Hepatocyte (in vitro differentiated cells): ENCODE measurements at places on chromosomes 13 and 19. TPM values are rescaled to one million over a fixed set of nuclear protein-coding genes. Genes with fewer than 3 reads are reported as not detected.
A peak's percentile ranks its signal among the peaks of the same experiment; 100 is the strongest.

Gene USHBP1
- 0.98 and 1.2 TPM in 2 replicates for polyA plus RNA-seq

DNA sequence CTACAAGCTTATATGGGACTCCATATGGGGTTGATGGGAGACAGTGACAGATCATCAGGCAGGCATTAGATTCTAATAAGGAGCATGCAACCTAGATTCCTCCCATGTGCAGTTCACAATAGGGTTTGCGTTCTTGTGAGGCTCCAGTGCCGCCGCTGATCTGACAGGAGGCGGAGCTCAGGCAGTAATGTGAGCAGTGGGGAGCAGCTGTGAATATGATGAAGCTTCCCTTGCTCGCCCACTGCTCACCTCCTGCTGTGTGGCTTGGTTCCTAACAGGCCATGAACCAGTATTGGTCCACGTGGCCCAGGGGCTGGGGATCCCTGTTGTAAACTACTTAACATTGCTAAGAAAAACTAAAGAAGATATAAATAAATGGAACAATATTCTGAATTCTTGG, 378.4 kb downstream of the KCNRG start:
- DNase-seq: no peak
- no peaks in the 10 kb centered on the region for H3K4me1 ChIP-seq
- H3K27ac ChIP-seq: no peak overlapping the region
- no peak overlapping the region for H3K4me3 ChIP-seq
- no peaks in the 10 kb centered on the region for H3K27me3 ChIP-seq
- no peaks in the 10 kb centered on the region for H3K36me3 ChIP-seq

GRCh38 chr13:98997738-98998641, 20.1 kb upstream of the DOCK9 start:
- H3K36me3 ChIP-seq: no peaks in the 10 kb centered on the region
- H3K4me1 ChIP-seq: no peaks in the 10 kb centered on the region
- H3K27ac ChIP-seq: no peak overlapping the region
- H3K27me3 ChIP-seq: no peaks in the 10 kb centered on the region
- no peak for DNase-seq

Gene ZNF506
- polyA plus RNA-seq: 9.9 and 16.4 TPM in 2 replicates

DNA sequence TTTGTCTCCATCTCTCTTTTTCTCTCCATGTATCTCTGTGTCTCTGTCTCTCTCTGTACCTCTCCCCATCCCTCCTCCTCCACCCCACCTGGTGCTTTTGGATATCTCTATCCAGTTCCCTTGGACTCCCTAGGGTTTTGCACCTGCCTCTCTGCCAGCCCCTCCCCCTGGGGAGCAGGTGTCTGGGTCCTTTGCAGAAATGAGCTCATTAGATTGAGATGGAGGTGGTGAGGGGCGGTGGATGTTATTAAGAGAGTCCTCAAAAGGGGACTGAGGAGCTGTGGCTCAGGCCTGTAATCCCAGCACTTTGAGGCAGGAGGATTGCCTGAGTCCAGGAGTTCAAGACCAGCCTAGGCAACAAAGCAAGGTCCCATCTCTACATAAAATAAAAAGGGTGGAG, 2.1 kb downstream of the KCNN4 start:
- H3K4me3 ChIP-seq: no peak overlapping the region
- no peak for DNase-seq
- H3K4me1 ChIP-seq: peaks cover 15% of the 10 kb centered on the region
- H3K27ac ChIP-seq: no peak overlapping the region

Gene RASL11A
- 4.5 and 6.3 TPM in 2 replicates for polyA plus RNA-seq

DNA sequence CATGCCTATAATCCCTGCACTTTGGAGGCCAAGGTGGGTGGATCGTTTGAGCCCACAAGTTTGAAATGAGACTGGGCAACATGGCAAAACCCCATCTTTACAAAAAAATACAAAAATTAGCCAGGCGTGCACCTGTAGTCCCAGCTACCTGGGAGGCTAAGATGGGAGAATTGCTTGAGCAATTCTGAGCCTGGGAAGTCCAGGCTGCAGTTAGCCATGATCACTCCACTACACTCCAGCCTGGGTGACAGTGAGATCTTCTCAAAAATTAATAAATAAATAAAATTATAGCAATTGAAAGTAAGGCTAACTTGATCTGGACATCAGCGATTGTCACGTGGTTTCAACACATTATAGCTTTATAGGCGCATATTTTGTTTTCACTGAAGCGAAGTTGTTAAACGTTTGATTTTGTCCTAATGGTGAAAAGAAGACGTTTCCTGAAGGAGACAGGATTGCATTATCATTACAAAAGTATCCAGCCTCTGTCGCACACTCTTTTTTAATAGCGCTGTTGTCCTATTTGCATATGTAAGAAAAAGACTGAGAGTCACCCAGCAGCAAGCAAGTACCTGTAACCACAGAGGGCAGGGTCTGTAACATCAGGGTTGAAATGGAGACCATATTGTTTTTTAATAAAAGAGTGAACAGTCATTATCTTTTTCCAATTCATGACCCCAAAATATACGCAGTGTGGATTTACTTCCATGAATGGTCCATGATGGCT, 335.7 kb downstream of the DCT start:
- no peak for DNase-seq
- H3K36me3 ChIP-seq: no peaks in the 10 kb centered on the region
- peaks cover 6% of the 10 kb centered on the region for H3K4me1 ChIP-seq
- H3K27me3 ChIP-seq: no peaks in the 10 kb centered on the region
- H3K4me3 ChIP-seq: no peak overlapping the region
- H3K27ac ChIP-seq: no peak overlapping the region

DNA sequence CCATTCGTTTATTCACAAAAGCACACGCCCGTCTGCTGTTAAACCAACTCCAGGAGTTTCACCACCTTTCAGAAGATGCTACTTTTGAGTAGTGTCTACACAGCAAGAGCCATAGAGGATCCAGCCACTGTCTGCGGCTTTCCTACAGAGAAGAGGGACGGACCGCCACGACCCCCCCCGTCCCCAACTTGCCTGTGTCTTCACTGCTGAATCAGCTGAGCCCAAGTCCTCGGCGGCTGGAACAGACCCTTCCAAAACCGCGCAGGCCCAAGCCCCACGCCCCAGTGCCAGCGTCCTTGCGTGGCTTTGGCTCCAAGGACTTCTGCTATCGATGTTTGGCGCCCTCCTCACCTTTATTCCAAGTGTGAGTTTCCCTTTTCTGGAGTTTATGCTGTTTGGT, 65.1 kb downstream of the SPACA7 start:
- H3K27me3 ChIP-seq: peaks cover 12% of the 10 kb centered on the region
- H3K4me3 ChIP-seq: no peak overlapping the region
- DNase-seq: no peak
- no peaks in the 10 kb centered on the region for H3K4me1 ChIP-seq
- no peaks in the 10 kb centered on the region for H3K36me3 ChIP-seq

DNA sequence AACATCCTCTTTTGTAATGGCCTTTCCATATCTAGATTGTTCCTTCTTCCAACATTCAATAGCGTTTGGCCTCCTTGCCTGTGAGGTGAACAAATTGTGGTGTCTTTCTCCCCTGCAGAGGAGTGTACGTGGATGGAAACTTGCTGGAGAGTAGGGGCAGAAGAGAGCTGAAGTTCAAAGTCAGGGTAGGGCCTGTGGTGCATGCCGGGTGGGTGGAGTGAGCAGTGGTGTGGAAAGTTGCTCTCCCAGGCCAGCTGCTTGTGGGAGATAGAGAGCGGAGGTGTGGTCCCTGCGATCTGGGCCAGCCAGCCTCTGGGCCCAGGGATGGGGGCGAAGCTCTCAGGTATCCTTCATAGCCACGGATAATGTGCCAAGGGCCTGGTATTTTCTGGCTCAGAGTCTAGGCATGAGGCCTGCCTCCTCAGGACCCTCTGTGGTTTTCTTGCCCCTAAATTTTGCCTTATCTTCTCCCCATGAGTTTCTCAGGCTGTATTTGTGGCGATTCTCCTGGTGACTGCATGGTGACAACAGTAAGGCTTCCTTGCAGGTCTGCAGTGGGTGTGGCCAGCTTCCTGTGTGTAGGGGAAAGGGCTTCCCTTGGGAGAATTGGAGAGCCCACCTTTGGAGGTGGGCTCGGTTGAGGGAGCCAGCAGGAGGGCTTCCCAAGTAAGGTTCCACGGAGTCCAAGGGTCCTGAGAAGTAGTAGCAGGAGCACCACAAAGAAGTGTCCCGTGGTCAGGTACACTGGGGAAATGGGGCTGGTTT, 6.7 kb downstream of the RGCC start:
- no peak for DNase-seq
- H3K4me3 ChIP-seq: no peak overlapping the region
- H3K36me3 ChIP-seq: no peaks in the 10 kb centered on the region
- no peak overlapping the region for H3K27ac ChIP-seq

Gene POU2F2
- polyA plus RNA-seq: 0.15 and 0.52 TPM in 2 replicates

DNA sequence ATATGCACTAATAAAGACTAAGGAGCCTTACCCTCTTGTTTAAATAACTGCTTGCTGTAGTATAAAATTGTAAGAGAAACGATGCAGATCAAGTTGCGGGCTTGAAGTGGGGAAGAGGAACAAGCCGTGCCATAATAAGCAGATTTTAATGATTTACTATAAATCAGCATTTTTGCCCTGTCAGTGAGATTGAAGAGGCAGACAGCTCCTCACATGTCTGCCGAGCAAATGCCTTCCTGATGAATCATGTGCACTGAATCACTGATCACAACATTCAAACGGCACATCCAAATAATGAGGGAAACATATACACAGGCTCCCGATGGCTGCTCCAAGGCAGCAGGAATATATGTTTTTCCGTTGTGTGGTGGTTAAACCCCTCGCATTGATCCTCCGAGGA, 282.9 kb downstream of the TSHZ3 start:
- no peaks in the 10 kb centered on the region for H3K27me3 ChIP-seq

- no peak for DNase-seq
- no peaks in the 10 kb centered on the region for H3K36me3 ChIP-seq
- peaks cover 21% of the 10 kb centered on the region for H3K4me1 ChIP-seq
- no peaks in the 10 kb centered on the region for H3K27me3 ChIP-seq
- no peak overlapping the region for H3K4me3 ChIP-seq
Observed at GRCh38 chr19:40721936-40722661, 5.2 kb downstream of the ITPKC start.

DNA sequence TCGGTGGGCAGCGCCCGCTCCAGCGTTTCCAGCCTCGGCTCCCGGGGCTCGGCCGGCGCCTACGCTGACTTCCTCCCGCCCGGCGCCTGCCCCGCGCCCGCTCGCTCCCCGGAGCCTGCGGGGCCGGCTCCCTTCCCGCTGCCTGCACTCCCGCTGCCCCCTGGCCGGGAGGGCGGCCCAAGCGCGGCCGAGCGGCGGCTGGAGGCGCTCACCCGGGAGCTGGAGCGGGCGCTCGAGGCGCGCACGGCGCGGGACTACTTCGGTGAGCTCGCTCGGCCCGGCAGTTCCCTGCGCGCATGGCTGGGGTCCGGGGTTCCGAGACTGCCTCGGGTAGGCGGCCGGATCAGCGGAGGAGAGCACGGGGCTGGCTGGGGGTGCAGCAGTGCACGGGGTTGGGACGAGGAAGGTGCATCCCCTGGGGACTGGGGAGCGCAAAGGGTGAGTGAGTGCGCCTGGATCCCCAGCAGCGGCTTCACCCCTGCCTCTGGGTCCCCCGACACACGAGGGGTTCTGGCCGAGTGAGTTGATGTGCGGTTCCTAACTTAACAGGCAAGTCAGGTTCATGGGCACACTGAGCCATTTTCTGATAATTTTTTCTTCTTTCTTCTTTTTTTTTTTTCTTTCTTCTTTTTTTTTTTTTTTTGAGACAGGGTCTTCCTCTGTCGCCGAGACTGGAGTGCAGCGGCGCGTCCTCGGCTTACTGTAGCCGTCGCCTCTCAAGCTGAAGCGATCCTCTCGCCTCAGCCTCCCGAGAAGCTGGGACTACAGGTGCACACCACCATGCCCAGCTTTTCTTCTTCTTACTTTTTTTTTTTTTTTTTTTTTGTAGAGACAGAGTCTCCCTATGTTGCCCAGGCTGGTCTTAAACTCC, 1.1 kb downstream of the WTIP start:
- peak overlapping the region; percentile 65 for H3K4me3 ChIP-seq
- H3K4me1 ChIP-seq: peaks cover 11% of the 10 kb centered on the region
- peak overlapping the region; percentile 57 for H3K27ac ChIP-seq
- no peaks in the 10 kb centered on the region for H3K27me3 ChIP-seq
- DNase-seq: peak; percentile 60

DNA sequence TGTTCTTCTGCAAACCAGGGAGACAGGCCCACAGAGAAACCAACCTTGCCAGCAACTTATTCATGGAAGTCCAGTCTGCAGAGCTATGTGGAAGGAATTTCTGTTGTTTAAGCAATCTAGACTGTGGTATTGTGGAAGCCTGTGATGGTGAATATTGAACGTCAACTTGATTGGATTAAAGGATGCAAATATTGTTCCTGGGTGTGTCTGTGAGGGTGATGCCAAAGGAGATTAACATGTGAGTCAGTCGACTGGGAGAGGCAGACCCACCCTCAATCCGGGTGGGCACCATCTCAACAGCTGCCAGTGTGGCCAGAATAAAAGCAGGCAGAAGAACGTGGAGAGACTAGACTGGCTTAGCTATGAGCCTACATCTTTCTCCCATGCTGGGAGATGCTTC, 606.0 kb downstream of the EFNB2 start:
- H3K27me3 ChIP-seq: no peaks in the 10 kb centered on the region
- DNase-seq: no peak
- H3K36me3 ChIP-seq: no peaks in the 10 kb centered on the region
- no peak overlapping the region for H3K27ac ChIP-seq
- no peak overlapping the region for H3K4me3 ChIP-seq
- H3K4me1 ChIP-seq: no peaks in the 10 kb centered on the region

GRCh38 chr13:48110931-48111721, 16.2 kb upstream of the MED4 start:
- no peak overlapping the region for H3K4me3 ChIP-seq
- no peak overlapping the region for H3K27ac ChIP-seq
- no peaks in the 10 kb centered on the region for H3K4me1 ChIP-seq
- no peaks in the 10 kb centered on the region for H3K36me3 ChIP-seq
- DNase-seq: no peak

Gene SLC17A7
- 0.51 TPM in 1 of 2 replicates, not detected in the other for polyA plus RNA-seq

- H3K4me3 ChIP-seq: no peak overlapping the region
- no peaks in the 10 kb centered on the region for H3K27me3 ChIP-seq
- no peaks in the 10 kb centered on the region for H3K36me3 ChIP-seq
- no peak for DNase-seq
- H3K27ac ChIP-seq: no peak overlapping the region
- H3K4me1 ChIP-seq: peaks cover 7% of the 10 kb centered on the region
Observed at GRCh38 chr19:48249502-48250014, 6.2 kb downstream of the CARD8 start.

Gene OR10H1
- polyA plus RNA-seq: not detected in 2 replicates

DNA sequence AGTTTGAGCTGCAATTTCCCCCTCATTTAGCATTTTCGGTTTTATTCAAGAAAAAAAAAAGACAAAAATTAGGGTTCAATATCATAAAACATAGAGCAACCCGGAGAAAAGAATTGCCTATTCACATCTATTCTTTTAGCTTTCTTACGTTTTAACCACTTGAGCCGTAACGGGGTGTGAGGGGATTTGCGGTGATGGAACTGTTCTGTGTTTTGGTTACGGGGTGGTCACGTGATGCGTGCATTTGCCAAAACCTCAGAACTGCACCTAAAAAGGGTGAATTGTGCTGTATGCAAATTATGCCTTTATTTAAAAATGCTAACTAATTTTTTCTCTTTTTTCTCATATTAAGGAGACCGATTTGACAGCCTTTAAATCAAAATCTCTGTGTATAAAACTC, 22.1 kb downstream of the CLEC11A start:
- no peaks in the 10 kb centered on the region for H3K36me3 ChIP-seq
- H3K27ac ChIP-seq: no peak overlapping the region
- H3K27me3 ChIP-seq: no peaks in the 10 kb centered on the region
- no peak for DNase-seq

GRCh38 chr13:60957816-60958215, 457.8 kb downstream of the PCDH20 start:
- no peak overlapping the region for H3K4me3 ChIP-seq
- H3K36me3 ChIP-seq: no peaks in the 10 kb centered on the region
- no peaks in the 10 kb centered on the region for H3K4me1 ChIP-seq
- no peak for DNase-seq
- no peak overlapping the region for H3K27ac ChIP-seq
- H3K27me3 ChIP-seq: no peaks in the 10 kb centered on the region

GRCh38 chr13:29791997-29792780, 58.2 kb downstream of the UBL3 start:
- H3K4me1 ChIP-seq: peaks cover 13% of the 10 kb centered on the region
- H3K27me3 ChIP-seq: no peaks in the 10 kb centered on the region
- no peak overlapping the region for H3K4me3 ChIP-seq
- DNase-seq: no peak
